Motor neuron (in vitro differentiated cells): ENCODE measurements at places on chromosomes 12 and 14. TPM values are rescaled to one million over a fixed set of nuclear protein-coding genes. Genes with fewer than 3 reads are reported as not detected.

- no peak for ATAC-seq
These were observed 28.2 kb upstream of the RPLP0 start for GRCh38 chr12:120229071-120229486.

DNA sequence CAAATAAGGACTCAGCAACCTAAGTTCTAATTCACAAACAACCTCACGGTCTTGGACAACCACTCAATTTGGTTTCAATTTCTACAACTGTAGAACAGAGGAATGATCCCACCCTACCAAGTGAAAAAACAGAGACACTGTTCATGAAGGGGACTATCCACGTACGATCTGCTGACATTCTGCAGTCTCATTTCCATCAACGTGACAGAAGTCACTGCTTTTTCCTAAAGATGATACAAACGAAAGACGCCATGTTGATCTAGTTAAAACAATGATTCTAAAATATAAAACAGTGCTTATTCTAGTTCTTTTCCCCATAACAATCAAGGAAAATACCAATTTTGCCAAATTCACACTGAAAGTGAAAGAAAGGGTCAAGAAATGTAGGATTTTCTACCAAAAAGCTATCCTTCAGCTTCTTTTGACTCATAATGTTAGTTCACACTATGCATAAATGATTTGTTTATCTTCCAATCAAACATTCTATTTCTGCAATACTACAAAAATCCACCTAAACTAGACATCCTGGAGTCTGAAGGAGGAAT lies 38.1 kb downstream of the CORO1C start:
- ATAC-seq, result no peak

The FRMD6 gene
- total RNA-seq, result 114 and 165 TPM in 2 replicates

- ATAC-seq, result no peak
These were observed 589.3 kb downstream of the BCL11B start for GRCh38 chr14:98682726-98683125.

The MANSC4 gene
- not detected in 2 replicates for total RNA-seq

- peak; percentile 21 for ATAC-seq
These were observed 60.6 kb downstream of the NOC4L start for GRCh38 chr12:132204793-132205270.

- ATAC-seq, result no peak
These were observed 3.0 kb upstream of the PIGH start for GRCh38 chr14:67602995-67603545.

DNA sequence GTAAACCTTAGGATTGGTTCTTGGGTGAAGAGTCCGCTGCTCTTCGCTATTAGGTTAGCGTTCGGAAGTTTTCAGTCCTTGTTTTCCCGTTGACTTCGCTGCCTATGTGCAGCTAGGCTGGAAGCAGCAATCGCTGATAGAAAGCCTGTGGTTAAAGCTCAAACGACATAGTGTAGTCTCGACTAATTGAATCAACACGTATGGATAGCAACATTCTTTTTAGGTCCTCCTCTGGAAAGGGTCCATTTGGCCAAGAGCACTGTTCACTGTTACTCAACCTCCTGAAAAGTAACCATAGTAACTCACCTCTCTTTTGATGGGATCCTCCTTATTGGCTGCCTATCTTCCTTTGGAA lies 355.5 kb downstream of the SNAPC1 start:
- ATAC-seq, result peak; percentile 33

DNA sequence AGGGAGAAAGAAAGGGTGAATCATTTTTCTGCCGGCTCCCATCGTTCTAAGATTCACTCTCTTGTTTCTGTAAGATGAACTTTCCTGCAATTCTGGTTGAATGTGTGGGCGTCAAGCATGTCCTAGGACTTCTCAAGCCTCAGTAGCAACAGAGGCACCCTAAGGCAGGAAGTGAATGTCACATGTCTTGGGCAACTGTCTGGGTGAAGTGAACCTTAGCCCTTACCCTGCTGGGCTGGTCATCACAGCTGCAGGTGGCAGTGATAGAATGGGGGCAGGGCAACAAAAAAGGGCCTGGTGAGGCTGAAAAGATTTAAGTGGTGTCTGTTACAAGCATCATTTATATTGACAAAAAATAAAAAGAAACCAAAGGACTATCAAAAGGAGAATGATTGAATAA lies 45.9 kb upstream of the CAND1 start:
- no peak for ATAC-seq

- ATAC-seq, result no peak
These were observed 362.6 kb upstream of the CLEC14A start for GRCh38 chr14:38618514-38618913.

- ATAC-seq, result peak; percentile 49
These were observed 507.1 kb downstream of the DIO2 start for GRCh38 chr14:79704041-79704807.

DNA sequence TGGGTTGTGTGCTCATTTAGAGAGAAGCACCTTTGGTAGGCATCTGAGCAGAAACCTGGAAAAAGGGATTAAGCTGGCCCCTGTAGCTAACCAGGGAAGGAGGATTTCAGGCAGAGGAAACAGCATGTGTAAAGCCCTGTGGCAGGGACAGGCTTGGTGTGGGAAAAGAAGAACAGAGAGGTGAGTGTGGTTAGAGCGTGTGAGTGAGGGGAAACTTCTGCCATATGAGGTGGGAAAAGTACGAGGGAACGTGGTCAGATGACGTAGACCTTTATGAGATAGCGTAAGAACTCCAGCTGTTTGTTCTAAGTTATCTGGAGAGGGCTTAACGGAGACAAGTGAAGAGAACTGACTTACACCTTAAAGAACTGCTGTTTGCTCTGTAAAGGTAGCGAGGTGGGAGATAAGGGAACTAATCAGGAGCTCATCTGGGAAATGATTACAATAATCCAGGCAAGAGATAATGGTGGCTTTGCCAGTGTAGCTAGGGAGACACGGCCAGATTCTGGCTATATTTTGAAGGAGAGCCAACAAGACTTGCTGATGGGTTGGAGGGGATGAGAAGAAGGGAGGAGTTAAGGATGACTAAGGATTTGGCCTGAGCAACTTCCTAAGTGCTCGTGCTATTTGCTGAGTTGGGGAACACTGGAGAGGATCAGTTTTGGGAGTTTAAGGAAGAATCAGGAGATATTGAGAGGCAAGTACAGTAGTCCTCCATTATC lies 234.0 kb downstream of the ETNK1 start:
- no peak for ATAC-seq

DNA sequence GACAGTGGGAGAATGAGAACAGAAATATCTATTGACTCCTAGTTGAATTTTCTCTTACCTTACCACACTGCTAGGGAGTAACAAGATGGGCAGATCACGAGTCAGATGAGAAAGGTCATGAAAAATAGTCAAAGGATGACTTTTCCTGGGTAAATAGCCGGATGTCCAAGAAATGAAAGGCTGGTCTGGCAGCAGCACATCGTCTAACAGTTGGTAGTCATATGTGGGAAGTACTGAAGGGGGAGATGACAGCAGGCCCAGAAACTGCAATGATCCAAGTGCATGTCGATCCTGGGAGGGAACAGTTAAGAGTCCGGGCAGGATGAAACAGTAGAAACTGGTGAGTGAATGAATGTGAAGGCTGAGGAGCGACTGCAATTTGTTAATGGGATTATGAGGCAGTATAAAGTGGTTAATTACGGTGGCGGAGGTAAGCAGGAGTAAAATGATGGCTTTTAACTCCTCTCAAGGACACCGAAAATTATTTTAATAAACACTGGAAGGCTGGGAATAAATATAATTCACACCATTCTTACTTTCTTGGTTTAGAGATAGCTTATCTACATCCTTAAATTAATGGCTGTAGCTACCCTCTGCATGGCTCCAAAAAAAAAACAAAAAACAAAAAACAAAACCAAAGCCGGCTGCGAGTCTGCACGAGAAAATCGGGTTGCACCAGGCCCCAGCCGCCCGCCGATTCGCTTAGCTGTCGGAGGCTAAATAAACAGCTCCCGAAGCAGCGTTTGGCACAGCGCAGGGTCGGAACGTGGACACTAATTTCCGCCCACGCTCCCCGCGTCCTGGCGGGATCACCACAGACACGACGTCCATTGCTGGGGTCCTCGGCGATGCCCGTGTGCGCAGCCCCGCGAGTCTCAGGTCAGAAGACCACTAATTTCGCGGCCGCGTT lies 1.0 kb upstream of the ERC1 start:
- peak; percentile 30 for ATAC-seq

DNA sequence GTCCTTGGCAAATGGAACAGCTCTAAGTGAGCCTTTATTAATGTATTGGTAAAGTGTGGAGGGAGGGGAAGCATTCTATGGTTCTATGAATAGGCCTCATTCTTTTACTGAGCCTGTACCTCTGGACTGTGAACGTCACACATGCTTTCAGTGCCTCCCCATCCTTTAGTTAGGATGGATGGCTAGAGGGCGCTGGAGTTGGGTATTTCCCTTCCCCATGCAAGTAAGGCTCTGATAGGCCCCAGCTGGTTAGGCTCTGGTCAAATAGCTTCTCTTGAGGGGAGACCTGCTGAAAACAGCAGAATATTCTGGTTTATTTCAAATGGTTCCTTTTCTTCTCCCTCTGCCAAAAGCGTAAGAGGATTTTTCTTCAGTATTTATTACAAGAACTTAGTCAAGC lies 860.9 kb upstream of the MDGA2 start:
- no peak for ATAC-seq

DNA sequence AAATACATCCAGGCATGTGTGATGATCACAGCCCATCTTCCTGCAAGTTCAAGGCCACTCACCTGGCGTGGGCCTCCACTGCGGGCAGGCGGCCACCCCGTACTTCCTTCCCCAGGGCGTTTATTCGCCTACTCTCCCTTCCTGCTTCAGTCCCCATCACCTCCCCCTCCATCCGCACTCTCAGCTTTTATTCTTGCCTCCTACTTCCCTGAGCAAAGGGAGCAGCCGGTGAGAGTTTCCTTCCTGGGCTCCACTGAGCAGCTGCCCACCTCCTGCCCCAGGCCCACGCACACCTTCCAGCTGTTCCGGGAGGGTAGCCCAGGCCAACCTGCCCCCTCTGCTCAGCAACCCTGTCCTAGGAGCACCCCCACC lies 4.1 kb downstream of the CYP46A1 start:
- no peak for ATAC-seq

The PPP1R36 gene
- total RNA-seq, result 0.41 and 1.3 TPM in 2 replicates

- no peak for ATAC-seq
These were observed 118.8 kb downstream of the ST8SIA1 start for GRCh38 chr12:22215467-22216253.

The MYBPC1 gene
- 0.21 TPM in 1 of 2 replicates, not detected in the other for total RNA-seq

DNA sequence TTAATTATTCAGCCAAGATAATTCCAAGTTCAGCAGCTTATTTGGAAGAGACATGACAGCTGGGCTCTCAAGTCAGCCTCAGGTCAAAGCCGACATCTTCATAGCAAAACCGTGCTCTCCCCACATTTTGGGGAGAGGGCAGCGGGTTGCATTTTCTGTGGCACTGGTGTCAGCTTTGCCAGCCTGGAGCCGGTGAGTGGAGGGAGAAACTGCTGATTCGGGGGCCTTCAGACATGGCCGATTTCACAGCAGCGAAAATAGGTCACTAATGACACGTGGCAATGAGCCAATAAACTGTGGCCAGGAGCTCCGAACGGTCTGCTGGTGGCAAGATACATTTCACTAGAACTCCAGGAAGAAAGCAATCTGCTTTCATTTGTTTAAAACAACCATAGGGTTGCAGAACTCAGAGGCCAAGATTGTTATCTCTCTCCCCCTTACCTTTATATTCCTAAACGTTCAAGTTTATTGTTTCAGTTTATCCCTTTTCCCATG lies 173.2 kb downstream of the CAND1 start:
- no peak for ATAC-seq

DNA sequence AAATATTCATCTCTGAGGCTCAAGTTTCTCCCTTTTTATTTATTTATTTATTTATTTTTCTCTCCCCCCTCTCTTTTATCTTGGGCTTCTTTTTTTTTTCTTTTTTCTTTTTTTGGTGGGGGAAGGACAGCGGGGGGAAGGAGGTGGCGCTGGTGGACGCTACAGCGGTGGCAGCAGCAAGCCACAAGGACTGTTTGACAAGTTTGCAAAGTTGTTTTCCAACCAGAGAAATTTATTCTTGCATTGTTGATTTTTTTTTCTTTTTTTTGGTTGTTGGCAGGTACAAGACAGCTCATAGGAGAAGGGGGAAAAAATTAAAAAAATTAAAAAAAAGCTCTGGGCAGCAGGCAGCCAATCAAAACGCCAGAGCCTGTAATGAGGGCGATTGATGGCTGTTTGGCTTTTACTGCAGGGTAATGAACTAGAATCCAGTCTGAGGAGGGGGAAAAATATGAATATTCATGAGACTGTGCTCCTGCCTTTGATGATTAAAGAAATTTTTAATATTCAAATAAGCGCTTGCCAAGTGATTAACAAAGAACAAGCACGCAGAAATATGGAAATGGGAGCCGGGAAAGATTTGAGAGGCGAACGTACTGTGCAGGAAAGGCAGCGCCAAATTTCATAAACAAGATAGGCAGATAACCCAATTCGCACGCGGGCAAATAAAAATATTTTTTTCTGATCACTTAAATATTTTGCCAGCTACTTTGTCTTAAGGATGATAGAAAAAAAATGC lies 36.2 kb downstream of the BCL11B start:
- no peak for ATAC-seq

DNA sequence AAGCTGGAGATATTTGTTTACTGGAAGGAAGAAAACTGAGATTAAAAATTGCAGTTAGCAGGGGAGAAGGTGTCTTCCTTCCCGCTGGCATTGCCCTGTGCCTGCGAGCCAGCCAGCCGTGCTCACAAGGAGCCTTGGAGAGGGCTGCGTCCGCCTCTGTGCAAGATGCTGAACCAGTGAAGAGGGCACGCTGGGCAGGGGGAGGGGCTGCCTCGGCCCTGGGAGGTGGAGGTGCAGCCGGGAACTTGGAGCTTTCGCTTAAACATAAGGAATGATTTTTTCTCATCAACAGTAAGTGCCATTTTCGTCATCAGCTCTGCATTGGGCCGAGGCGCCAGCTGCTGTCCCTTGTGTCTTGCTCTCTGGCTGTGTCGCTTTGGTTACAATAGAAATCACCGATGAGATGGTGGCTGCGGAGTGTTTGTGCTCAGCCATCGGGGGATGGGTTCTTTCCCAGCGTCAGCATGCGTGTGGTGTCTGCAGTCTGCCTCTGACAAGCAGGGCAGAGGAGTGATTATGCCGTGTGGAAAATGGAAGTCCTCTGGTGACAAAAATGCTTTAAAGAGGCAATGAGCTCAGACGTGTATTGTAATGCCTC lies 97.3 kb downstream of the ESR2 start:
- ATAC-seq, result peak; percentile 95

DNA sequence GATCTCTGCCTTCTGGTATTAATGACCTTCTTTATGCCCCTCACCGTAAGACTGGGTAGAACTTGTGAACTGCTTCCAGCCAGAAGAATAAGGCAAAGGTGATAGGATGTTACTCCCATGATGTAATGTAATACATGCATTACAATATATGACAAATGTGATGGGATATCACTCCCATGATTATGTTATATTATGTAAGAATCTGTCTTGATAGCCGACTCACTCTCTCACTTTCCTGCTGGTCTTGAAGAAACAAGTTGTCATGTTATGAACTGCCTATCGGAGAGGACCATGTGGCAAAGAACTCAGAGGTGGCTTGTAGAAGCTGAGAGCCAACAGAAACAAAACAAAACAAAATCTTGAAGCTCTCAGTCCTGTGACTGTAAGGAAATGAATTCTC lies 30.6 kb upstream of the OSBPL8 start:
- no peak for ATAC-seq

GRCh38 chr14:55532645-55533344 lies 47.2 kb upstream of the KTN1 start:
- no peak for ATAC-seq

The ARF3 gene
- 74.7 and 97.8 TPM in 2 replicates for total RNA-seq

The MYF6 gene
- total RNA-seq, result 0.24 TPM in 1 of 2 replicates, not detected in the other
